8988T (cell line): ENCODE measurements at places on chromosomes 7 and 10.

DNA sequence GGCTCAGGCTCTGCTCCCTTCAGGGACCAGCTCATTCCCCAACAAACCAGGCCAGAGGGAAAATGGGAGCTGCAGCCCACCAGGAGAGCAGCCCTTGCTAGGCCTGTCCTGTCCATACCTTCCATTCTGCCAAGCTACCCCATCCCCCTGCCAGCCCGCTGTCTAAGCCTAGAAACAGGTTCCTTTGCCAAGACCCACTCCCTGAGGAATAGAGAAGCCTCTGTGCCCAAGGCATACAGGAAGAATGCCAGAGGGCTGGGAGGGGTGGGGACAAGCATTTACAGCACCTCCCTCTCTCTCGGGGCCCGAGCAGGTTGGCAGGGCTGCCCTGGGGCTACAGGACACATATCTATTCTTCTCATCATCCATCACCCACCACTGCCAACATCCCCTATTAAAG lies 178.3 kb downstream of the GRID1 start:
- DNase-seq: no peak

GRCh38 chr10:65030263-65030662 lies 1509.1 kb downstream of the REEP3 start:
- DNase-seq: no peak

DNA sequence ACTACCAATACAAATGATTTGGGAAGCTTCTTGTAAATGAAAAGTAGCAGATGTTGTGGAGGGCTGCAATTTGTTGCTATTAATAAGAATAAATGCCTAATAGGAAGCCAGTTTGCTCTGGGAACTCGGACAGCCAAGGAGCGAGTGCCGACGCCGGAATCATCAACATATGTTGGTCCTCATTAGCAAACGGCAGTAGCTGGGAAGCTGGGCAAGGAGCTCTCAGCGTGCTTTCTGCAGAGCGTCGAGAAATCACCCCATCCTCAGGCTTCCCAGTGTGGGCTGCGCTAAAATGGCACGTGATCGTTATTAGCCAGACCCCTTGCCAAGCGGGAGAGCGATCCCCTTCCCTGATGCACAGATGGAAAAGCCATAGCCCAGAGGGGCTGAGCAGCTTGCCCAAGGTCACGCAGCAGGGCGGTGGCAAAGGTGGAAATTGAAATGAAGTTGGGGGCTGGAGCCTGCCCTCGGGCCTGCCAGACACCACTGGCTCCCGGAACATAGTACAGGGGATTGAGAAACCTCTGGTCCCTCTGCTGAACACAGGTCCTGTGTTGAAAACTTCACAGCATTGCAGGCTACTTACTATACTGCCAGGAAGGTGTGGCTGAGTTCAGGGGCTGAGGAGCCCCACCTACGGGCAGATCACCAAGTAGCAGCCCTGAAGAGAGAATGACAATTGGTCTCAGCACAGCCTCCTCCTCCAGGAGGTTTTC lies 326.9 kb downstream of the PLXNA4 start:
- no peak for DNase-seq

- no peak for DNase-seq
These were observed 32.7 kb upstream of the ARMS2 start for GRCh38 chr10:122421742-122422141.

DNA sequence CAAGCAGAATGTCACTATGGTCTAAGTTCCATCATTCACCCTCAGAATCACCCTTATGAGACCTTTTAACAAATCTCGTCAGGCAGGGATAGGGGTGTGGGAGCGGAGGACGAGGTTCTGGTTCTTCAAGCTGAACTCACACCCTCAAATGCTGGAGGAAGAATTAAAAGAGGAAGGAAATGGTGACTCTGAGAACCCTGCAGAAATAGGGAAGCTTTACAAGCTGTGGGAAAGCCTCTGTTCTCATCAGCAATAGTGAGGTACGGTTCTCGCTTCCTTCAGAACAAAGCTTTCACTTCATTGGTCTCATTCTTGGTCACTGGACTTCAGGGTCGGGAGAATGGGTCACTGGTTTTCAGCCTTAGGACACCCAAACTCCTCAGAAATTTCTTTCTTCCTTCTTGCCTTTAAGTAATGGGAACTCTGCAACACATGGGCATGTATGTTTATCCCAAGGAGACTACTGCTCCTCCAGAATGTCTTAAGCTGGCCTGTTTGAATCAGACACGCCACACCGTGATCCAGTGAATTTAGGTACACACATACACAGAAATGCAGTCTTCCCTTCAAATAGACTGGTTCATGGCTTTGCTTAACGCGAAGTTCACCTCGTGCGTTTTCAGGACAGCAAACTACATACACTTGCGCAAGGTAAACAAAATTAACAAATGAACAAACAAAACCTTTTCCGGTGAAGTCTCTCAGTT lies 226.0 kb downstream of the SFMBT2 start:
- DNase-seq: no peak

GRCh38 chr10:69101451-69102095 lies 13.7 kb downstream of the SRGN start:
- no peak for DNase-seq

DNA sequence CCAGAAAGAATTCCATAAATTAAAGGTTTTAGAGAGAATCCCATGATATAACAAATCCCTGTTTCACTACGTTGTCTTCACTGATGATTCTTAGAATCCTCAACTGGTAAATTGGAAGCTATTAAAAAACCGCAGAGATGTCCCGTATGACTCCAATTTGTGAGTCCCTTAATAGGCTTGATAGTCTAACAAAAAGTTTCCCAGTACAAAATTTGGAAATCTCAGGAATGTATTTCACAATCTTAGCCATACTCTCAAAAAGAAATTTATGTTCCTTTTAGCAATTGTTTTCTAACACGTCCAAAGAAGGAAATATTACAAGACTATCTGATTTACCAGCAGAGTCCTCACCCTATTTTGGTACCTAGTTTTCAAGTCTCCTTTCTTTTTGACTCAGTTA lies 2.5 kb downstream of the TES start:
- no peak for DNase-seq

DNA sequence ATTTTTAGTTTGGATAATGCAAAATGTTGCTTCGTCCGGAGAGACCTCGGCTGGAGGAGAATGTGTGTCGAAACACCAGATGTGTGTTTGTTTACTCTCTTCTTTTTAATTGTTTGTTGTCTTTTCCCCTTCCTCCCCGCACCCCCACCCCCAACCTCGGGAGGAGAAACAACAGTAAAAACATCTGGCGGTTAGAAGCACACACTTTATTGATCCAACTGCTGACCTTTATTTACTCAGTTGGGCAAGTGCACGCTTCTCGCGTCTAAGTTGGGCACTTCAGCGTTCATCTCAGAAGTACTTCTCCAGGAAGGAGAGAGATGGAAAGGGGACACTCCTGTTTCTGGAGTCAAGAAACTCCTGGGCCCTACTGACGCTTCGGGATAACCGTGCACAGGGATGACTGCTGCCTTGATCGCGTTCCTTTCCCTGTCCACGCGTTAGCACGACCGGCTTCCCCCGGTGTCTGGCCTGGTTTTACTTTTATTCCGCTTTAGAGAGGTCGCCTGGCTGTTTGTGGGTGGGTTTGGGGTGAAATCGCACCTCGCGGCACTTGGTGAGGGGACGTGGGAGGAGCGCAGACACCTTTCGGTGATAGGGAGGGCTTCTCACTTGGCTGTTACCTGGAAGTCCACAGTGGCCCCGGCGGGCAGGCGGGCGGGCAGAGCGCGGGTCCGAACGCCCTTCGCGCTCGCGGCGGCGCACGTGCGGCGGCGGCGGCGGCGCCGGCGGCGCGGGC lies 168.3 kb upstream of the PPP1R3A start:
- DNase-seq: peak; percentile 20

DNA sequence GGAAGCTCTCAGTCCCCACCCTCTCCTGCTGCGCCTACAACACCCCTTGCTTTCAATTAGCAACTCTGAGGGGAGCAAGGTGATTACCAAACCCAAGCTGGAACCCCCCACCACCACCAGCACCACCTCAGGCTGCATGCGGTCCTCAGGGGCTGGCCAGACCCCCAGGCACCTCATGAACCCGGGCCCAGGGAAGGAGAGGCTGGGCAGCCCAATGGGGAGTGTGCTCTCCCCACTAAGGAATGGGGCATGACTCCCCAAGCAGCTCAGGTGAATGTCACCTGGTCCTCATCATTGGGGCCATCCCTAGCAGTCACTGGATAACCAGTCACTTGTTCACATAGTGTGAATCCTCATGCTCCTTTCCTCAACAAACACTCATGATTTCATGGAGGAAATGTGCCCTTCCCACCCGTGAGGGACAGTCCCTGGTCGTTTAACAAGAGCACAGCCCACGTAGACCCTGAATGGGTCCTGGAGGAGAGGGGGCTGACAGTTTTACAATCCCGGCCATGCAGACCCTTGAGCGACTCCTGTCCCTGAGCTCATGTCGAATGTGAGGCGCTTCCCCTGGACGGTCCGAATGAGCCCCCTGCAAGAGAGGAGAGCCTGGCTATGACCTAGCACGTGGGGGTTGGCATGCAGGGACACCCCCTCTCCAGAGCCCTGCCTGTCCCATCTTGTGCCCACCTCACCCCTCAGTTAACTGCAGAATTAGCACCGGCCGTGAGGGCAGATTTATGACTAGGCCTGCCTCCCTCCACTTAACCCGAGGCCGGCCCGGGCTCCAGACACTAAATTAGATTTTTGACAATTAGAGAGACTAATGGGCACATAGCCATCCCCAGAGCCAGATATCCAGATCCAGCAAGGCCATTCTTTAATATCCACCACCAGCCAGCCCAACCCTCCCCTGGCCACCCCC lies 29.1 kb downstream of the POLL start:
- DNase-seq: peak; percentile 18

GRCh38 chr10:14889318-14889717 lies 10.7 kb downstream of the SUV39H2 start:
- DNase-seq: no peak

- DNase-seq: no peak
These were observed 437.0 kb downstream of the SUGCT start for GRCh38 chr7:40571796-40572195.

DNA sequence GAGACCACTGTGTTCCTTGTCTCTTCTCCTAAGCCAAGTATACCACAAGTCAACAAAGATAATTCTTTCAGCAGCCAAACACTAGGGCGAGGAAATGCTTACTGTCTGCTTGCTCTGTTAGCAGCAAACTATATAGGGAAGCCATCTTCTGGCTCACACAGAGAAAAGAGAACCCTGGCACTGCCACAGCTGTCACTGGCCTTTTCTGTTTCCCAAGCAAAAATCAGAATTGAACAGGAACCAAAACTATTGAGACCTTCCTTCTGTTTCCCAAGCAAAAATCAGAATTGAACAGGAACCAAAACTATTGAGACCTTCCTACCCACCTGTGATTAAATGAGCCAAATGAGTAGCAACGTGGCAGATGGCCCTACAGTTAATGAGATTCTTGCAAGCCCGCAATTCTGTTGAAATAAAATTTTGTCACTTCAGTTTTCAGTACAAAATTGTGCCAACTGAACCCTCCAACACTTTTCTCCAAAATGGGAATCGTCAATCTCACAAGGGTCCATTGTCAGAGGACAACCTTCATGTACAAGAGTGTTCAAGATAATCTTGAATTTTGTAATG lies 54.5 kb downstream of the LRRTM3 start:
- DNase-seq: no peak

GRCh38 chr10:28293236-28294168 lies 9.4 kb downstream of the MPP7 start:
- no peak for DNase-seq

DNA sequence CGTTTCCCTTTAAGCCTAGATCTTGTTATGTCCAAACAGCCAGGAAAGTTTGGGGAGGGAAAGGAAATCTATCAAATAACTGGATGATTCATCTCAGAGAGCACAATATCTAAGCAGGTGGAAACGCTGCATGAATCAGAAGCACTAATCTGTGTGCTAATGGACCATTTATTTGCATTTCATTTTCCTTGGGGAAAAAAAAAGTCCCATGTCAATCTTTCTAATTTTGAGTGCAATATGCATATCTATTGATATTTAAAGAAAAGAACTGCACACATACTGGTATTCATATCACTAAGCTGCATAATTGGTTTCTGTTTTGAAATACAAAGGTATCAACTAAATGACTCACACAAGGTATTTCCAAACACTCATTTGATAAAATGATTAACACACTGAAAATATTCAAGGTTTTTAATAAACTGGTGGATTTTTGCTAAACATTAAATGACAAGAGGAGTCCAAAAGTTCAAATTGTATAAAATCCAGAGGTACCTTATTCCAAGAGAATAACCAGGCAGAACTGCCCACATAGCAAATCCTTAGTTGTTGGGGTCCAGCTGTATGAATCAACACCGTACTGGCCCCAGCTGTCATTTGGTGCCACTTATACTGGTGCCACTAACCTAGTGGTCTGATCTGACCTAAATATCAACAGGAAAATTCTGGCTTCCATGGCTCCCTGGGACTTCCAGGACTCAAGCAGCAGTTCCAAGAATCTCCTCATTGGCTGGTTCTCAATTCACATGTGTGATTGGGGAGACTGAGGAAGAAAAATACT lies 122.2 kb upstream of the SP4 start:
- DNase-seq: no peak
